ENCODE measurements at places on chromosomes 7 and 10.

GRCh38 chr7:2259480-2259879 is 17.5 kb downstream of the NUDT1 start:
- no peak for DNase-seq

DNA sequence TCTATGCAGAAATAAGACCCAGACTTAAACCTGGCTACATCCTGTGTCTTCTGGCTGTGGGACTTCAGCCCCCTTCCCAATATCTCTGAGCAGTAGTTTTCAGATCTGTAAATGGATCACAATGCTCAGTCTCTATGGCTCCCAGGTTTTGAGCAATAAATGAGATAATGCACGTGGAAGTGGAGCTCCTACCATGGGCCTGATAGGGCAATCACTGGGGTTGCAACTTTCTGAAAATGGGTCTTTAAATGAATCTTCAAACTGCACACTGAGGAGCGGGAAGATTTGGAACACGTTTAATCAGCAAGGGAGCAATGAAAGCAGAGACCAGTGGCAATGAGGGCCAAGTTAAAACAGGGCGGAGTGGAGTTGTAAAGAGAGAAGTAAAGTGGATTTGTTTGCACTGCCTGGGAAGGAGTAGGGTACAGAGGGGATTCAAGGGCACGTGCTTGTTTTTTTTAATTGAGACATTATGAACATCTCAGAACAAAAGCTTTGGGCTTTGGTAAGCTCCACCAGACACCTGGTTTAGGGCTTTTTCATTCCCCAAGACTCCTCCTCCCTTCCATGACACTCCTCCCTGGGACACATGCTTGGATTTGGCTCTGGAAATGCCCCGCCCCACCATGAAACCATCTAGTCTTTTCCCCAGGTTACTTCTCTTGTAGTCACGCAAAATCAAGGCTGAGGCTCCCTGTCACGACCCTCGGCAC is 42.7 kb downstream of the PAPSS2 start:
- no peak for DNase-seq

- no peak for DNase-seq
Observed at GRCh38 chr10:127743205-127743604, 6.2 kb downstream of the FOXI2 start.

DNA sequence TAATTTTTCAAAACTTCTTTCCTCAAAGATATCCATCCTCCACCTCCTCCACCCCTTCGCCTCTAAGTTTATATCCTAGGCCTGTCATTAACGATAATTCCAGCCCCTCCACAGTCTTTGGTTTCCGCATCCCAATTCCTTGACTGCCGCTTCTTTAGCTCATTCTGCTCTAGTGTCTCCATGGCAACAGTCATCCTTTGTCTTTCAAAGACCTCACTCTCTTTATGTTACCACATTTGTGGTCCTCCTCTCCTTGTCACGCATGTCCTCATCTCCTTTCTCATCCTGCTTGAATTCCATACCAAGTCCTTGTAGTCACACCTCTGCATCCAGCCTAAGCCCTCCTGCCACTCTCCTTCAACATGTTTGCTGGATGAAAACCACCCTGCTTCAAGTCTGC is 511.2 kb upstream of the KLF6 start:
- DNase-seq, result no peak

DNA sequence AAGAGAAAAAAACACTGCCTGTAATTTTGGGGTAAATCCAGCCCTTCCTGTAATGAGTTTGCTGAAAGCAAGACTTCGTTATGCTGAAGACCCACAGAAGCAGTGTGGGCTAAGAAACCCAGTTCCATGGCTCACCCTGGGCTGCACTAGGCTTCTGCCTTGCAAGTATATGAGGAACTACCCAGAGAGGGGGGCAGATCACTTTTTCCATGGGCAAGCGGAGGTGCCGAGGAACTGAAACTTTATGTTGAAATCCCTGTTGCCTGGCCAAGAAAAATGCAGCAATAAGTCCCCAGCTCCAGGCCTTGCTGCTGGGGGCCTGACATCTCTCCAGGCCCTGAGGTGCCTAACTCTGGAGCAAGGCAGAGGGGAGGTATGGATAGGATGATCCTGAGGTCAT is 8.5 kb downstream of the RASSF4 start:
- no peak for DNase-seq

GRCh38 chr10:68742397-68742796 is 21.4 kb downstream of the CCAR1 start:
- DNase-seq, result no peak

DNA sequence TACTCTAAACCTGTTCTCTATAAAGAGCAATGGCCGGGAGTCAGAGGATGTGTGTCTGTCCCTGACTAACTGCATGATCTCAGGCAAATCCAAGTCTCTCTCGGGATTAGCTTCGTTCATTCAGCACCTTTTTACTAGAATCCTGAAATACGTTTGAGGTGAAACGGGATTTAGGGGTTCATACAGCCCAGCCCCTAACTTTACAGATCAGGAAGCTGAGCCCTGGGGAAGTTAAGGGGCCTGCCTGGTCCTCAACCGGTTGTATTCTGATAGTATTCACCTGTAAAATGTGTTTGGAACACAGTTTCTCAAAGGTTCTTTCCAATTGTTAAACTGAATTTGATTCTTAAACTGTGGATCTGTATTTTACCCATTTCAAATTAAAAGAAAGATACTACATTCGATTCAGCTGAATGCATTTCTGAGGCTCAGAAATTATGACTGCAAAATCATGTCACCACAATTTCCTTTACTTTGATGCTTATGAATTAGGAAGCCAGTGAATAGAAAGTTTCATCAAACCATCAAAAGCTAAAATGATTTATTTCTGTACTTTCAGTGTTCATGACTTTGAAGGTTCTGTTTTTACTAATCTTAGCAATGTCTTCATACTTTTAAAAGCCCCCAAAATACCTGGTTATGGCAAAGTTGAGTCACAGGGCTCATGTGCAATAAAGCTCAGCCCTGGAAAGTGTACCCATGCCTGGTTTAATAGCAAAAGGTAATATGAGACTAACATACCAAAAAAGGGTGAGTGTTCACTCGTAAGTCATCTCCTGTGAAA is 28.9 kb upstream of the EZH2 start:
- no peak for DNase-seq

Data from gastrocnemius medialis (tissue), 4 donors.